Stimulated activated CD8-positive, alpha-beta memory T cell treated with anti-CD3 and anti-CD28 coated beads, Interleukin-2, amount 100 ng/mL, for 1 hour (primary cell): ENCODE measurements at places on chromosomes 12 and 14.

DNA sequence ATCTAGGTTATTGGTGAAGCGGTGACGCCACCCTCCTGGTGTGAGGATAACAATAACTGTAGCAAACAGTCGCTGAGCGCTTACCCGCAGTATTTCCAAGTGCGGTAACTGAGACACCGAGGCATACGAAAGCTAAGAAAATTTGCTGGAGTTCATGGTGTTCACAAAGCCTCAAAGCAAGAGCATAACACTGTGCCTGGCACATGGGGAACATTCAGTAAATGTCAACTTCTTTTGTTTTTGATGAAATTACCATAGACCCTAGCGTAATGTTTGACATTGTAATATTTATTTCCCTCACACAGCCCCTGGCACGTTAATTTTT lies 767 bp downstream of the YEATS4 start:
- no peak for DNase-seq

- no peak for DNase-seq
These were observed 89.0 kb upstream of the PPM1H start for GRCh38 chr12:63023926-63024325.

GRCh38 chr12:71958457-71958856 lies 19.8 kb downstream of the TPH2 start:
- no peak for DNase-seq

- no peak for DNase-seq
These were observed 24.1 kb downstream of the OR6S1 start for GRCh38 chr14:20617138-20618003.

- DNase-seq, result no peak
These were observed 290.4 kb upstream of the CAND1 start for GRCh38 chr12:66978802-66979201.

- no peak for DNase-seq
These were observed 595 bp upstream of the KRT85 start for GRCh38 chr12:52367876-52368275.

GRCh38 chr12:91093341-91093740 lies 18.0 kb downstream of the LUM start:
- no peak for DNase-seq
